ENCODE measurements at places on chromosomes 7 and 10.
A peak's percentile ranks its signal among the peaks of the same experiment; 100 is the strongest.

DNA sequence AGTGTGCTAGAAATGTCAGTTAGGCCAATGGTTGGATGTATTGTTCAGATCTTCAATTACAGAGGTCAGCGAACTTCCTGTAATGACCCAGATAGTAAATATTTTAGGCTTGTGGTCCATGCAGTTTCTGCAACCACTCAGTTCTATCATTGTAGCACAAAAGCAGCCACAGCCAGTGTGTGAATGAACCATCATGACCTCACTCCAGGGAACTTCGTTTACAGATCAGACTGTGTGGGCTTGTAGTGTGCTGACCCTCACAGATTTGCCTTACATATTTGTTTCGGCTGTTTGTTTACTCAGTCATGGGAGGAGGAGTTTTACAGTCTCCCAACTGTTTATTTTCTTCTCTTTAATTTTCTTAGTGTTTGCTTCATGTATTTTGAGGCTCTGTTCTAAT is 55.4 kb downstream of the LANCL2 start:
- DNase-seq, result no peak

GRCh38 chr10:73803680-73804286 is 7.6 kb downstream of the NDST2 start:
- DNase-seq, result no peak

DNA sequence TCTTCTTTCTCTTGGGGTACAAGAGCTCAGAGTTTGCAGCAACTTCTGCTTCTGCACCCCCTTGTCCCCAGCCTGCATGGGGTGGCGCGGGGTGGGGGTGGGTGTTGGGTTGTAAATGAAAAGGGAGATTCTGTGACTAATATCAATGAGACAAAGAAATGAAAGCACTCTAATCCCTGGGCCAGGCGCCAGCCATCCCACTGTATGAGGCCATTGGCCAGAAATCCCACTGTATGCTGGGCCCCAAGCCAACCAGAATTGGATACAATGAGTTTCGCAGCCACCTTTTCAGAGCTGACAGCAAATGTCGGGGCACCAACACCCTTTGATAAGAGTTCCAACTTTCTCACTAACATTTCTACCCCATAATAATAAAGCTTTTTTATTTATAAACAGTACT is 10.9 kb upstream of the PTN start:
- DNase-seq, result no peak

- no peak for DNase-seq
Observed at GRCh38 chr7:23242321-23242720, 4.3 kb upstream of the GPNMB start.

DNA sequence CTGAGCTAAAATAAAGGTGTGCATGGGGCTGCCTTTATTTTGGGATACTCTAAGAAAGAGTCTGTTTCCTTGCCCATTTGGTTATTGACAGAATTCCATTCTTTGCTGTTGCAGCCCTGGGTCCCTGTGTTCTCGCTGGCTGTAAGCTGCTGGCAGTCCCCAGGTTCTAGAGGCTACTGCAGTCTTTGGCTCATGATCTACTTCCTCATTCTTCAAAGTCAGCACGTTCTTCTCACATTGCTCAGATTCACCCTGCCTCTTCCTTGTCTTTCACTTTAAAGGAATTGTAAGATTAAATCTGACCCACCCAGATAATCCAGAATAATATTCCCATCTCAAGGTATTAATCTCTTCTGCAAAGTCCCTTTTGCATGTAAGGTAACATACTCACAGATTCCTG is 620.3 kb downstream of the CCSER2 start:
- no peak for DNase-seq

GRCh38 chr7:144407266-144407931 is 3.9 kb upstream of the NOBOX start:
- DNase-seq, result no peak

GRCh38 chr7:50640779-50641178 is 75.6 kb upstream of the DDC start:
- DNase-seq, result no peak

GRCh38 chr10:111209692-111210091 is 132.9 kb downstream of the ADRA2A start:
- DNase-seq, result no peak

GRCh38 chr7:103541026-103541425 is 95.0 kb upstream of the SLC26A5 start:
- no peak for DNase-seq

GRCh38 chr7:83096065-83096580 is 66.6 kb downstream of the PCLO start:
- DNase-seq, result no peak

GRCh38 chr7:69450456-69450855 is 147.8 kb upstream of the AUTS2 start:
- no peak for DNase-seq

- DNase-seq, result no peak
Observed at GRCh38 chr7:26007510-26007909, 144.5 kb upstream of the NFE2L3 start.

DNA sequence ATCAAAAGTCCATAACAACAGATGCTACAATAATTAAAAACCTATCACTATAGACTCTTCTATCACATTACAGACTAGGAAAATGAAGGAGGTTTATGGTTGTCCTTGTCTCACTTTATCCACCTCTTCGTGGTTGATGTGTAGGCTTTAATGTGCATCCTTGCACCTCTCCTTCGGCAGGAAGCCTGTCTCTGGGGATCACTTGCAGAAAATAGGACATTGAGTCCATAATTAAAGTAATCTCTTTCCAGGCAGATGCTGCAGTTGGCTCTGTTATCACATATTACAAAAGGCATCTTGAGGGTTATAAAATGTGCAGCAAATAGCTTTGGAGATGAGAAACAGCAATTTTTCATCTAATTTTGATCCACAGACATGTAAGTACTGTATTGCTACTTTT is 168.4 kb downstream of the RELN start:
- DNase-seq, result no peak

DNA sequence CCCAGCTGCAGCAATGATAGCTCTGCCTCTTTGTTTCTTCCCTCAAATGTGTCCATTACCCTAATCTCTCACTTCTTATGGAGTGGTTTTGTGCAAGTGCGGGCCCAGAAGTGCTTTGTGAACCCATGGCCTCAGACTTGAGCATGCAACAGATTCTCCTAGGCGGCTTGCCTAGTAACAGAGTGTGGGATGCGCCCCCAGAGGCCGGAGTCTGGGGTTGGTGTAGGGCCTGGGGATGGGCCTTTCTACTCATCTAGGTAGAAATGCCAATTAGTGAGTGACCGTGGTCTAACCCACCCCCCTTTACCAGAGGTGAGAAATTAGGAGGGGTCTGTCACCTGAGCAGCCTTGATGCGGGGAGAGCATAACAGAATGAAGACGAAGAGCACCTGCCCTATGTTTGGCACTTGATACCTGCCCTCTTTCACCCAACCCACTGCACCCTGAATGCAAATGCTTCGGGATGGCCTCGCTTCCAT is 7.0 kb upstream of the IGFBP1 start:
- DNase-seq, result no peak

GRCh38 chr7:12968836-12969422 is 281.5 kb downstream of the ARL4A start:
- no peak for DNase-seq

- DNase-seq, result no peak
Observed at GRCh38 chr7:87935384-87935706, 1.3 kb downstream of the ADAM22 start.

GRCh38 chr10:133140417-133141143 is 19.4 kb upstream of the KNDC1 start:
- no peak for DNase-seq

DNA sequence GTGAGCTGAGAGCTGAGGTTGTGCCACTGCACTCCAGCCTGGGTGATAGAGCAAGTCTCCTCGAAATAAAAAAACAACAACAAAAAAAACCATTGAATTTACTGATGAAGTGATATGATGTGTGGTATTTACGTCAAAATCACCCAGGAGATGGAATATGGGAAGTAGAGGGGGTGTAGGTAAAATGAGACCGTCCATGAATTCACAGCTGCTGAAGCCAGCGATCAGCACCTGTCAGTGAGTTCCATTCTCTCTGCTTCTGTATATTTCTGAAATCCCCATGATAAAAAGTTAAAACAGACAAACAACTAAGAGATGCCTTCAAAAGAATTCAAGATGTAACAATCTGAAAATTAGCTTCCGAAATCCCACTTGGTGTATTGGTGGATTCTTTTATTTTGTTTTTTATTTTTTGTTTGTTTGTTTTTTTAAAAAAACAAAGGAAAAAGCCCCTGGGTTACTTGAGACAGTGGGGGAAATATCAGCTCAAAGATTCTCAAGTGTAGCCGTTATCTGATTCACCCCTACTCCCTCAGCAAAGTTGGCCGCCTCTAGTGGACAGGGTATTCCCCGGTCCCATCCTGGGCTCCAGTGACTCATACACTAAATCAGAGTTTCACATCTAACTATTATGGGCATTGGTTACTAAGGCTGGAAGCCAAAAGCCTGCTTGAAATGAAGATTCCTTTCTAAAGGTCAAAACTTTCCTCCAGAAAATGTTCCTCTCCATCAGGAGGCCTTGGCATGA is 76.4 kb downstream of the MAP3K8 start:
- no peak for DNase-seq

- DNase-seq, result no peak
Observed at GRCh38 chr7:3201937-3202710, 98.9 kb upstream of the SDK1 start.

DNA sequence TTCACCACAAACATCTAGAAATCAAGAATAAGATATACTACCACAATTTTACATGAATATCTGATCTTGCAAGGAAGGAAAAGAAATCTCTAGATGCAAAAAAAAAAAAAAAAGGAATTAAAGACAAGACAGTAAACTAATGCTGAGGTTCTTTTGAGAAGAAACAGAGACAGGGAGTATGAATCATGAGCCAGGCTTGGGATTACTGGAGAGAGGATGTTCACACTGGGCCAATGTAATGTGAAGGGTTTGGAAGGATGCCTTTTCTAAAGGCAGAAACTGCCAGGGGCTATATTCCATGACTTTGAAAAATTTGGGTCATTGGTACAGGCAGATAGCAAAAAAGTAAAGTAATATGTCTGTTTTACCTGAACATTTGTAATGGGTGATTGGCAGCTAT is 573.0 kb upstream of the IGFBP3 start:
- no peak for DNase-seq

- no peak for DNase-seq
Observed at GRCh38 chr10:49664842-49665355, 14.6 kb upstream of the C10orf53 start.

DNA sequence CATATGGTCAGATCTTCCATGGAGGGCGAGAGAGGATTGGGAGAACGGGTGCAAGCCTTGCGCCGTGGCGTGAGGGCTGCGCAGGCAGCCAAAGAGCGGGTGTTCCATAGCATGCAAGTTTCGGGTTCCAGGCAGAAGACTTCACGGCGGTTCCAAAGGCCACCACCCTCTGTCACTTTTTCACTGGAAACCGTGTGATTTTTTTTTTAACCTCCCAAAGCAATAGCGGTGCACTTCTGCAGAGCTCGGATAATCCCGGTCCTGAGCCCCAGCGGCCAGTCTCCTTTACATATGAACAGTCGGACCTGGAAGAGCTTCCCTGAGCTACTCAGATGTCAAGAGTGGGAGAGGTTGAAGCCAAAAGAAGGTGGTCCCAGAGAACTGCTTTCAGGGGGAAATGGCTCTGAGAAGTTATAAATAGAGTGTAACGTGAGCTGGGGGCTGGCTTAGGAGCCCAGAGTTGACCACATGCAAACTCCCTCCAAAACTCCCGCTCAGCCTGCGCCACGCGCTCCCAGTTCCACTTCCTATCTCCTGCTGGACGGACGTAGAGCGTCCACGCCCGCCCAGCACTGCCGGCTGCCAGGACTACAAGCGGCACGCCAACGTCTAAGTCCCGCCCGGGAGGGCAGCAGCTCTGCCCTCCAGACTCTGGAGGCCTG is at the start of gene MEOX2:
Gene MEOX2, minus strand, starts transcription at position 389 of the 662 bp plus-strand sequence. Its CDS starts 281 bp downstream, at position 108.
- no peak for DNase-seq

DNA sequence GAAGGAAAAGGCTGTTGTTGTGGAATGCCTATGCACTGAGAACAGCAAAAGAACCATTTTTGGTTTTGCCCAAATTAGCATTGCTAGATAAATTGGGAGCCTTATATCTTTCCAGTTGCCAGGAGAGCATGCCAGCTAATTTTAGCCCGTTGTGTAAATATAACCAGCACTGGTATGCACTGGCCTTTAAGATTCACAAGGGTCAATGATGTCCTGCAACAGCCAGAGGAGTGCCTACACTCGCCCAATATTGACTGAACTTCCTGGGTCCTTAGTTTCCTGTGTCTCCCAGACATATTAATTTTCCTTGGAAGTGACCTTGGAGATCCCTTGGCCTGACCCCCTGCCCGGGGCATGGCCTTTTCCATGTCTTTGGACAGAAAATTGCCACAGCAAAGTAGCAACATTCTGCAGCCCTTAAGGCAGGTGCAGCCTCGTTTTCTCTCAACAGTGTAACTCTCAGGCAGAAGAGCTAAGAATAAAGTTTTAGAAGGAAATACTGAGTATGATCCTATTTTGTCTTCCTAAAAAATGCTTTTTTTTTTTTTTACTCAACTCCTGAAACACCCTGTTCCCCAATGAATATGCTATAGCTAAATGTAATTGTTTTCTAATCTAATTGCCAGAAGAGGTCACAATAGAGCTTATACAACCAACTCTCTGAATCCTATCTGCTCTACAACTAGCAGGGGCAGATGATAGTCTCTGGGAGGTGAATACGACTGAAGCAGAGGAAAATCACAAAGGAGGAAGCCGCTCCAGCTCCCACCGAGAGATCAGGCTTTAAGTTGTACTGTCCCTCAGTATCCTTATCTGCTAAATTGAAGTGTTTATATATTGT is 131.9 kb upstream of the PCGF5 start:
- no peak for DNase-seq

GRCh38 chr7:86908948-86909347 is 150.5 kb downstream of the ELAPOR2 start:
- DNase-seq, result no peak

DNA sequence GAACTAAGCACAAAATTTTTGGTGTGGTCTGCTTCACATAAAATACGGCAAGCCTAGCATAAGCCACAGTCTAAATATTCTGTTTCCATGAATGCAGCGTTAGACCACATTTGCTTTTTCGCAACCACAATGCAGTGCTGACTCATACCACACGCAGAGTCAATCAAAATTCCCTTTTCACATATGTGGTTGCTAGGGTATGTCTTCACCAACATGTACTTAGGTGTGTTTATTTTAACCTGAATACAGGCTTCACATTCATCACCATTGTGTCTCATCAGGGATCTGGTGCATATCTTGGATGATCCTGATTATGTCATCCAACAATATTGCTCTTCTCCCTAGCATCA is 90.8 kb downstream of the CHN2 start:
- DNase-seq, result peak; percentile 35

DNA sequence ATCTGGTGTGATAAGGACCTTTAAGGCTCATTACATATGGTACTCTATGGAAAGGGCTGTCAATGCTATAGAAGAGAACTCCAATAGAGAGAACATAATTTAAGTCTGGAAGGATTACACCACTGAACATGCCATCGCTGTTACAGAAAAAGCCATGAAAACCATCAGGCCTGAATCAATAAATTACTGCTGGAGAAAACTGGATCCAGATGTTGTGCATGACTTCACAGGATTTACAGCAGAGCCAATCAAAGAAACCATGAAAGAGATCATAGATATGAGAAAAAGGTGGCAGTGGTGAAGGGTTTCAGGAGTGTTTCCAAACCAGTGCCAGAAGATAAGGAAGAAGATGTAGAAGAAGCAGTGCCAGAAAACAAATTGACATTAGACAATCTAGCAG is 18.9 kb upstream of the GPR22 start:
- DNase-seq, result no peak
